ENCODE measurements at places on chromosomes 11 and 22.
A peak's percentile ranks its signal among the peaks of the same experiment; 100 is the strongest.

GRCh38 chr11:34540870-34541269 is 27.3 kb upstream of the ELF5 start:
- peak; percentile 27 for DNase-seq

DNA sequence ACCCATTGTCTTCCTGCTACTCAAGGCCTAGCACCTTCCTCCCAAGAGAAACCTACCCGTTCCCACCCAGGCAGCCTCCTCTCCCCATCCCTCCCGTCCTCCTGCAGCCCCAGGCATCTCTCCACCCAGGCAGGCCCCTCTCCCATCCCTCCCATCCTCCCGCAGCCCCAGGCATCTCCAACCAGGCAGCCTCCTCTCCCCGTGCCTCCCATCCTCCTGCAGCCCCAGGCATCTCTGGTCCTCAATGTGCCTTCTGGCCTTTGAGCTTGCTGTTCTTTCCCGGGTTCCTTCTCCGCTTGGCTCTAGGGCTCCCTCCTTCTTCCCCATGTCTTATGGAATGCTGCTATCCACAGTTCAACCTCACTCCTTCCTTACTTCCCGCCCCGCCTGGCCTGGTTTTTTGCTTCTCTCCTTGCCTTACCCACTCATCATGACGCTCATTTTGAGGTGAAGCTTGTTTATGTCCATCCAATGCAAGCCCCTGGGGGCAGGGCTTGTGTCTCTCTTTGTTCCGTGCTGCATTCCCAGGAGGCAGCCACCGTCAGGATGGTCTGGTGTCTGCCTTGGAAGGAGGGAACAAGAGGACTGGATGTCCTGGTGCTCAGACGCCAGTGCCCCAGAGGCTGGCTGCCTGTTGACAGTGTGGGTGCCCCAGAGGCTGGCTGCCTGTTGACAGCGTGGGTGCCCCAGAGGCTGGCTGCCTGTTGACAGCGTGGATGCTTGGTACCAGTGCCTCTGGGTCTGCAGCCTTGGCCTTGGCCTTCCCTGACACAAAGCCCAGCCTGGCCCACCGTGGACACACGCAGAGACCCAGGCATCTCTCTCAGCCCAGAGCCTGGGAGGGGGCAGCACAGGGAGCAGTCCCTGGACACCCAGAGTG is 815.7 kb downstream of the BRD1 start:
- DNase-seq, result no peak

GRCh38 chr11:76568621-76569020 is 101.9 kb downstream of the LRRC32 start:
- DNase-seq, result no peak

DNA sequence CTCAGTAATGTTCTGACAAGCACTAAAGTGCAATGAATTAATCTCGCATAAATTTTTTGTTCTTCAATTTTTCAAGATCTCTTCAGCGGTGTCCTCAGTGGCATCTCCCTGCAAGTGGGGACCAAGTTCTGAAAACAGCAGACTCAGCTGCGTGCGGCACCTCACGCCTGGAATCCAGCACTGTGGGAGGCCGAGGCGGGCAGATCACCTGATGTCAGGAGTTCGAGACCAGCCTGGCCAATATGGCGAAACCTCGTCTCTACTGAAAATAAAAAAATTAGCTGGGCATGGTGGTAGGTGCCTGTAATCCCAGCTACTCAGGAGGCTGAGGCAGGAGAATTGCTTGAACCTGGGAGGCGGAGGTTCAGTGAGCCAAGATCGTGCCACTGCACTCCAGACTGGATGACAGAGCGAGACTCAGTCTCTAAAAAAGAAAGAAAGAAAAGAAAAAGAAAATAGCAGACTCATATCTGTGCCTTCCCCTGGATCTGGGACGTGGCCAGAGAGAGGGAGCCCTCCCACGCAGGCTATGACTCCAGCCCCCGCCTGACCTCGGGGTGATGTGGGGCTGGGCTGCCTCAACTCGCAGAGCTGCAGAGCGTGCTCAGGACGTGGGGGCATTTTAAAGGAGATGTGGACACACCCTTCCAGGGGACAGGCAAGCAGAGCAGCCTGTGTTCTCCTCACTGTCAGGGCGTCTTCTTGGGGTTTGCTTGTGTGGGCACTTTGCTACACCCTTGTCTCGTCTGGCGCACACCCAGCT is 346.6 kb downstream of the BRD1 start:
- DNase-seq, result no peak

DNA sequence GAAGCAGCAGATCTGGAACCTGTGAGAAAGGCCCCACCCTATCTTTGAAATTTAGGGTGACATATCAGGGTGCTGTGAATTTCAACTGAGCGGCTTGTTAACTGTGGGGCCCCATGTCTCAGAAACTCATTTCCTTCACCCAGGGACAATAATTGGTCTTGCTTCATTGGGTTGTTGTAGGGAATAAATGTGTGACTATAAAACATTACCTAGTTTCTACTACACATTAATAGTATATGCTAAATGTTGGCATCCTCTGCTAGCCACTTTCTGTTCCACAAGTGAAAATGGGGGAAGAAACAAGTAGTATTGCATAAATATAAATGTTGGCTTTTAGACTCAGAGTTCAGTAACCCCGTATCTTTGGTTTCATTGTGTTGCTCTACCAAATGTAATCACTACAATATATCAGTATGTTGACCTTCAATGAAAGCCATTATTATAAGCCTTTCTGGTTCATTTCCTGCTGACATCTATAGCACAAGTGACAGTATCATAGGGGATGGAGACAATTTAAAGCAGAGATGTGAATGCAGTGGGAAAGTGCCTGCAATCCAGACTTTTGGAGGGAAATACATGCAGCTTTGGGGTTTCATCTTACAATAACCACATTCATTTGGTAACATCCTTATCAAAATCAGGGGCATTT is 905.5 kb upstream of the RAG2 start:
- DNase-seq, result no peak

DNA sequence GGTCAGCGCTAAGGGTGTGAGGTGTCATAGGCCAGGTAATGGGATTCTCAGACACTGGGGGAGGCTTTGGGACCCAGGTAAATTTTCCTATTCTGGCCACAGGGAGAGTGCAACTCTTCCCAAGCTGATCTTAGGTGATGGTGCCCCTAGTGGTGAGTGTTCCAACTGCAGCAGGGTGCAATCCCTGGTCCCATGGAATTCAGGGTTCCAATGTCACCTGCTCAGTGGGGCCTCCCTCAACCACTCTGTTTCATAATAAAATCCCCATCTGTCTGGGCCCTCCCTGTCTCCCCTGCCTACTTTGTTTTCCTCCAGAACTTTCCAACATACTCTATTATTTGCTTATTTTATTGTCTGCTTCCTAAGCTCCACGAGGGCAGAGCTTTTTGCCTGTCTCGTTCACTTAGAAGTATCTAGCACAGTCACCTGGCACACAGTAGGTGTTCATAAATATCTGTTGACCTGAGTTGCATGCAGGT is 2.9 kb upstream of the SGSM1 start:
- DNase-seq, result peak; percentile 78

DNA sequence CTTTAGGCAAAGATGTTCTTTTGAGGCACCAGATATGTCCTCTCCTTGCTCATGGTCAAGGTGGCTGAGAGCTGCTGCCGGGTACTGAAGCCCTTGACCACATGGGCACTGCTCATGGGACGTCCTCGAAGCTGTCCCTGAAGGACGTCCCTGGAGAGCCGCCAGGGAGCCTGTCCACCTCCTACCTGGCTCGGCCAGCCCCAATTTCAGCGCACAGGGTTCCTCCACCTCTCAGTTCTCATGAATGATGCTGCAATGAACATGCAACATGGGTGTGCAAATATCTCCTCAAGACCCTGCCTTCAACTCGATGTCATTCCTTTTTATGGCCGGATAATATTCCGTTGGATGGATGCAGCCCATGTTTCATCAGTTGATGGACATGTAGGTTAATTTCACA is 24.4 kb upstream of the TOLLIP start:
- no peak for DNase-seq

DNA sequence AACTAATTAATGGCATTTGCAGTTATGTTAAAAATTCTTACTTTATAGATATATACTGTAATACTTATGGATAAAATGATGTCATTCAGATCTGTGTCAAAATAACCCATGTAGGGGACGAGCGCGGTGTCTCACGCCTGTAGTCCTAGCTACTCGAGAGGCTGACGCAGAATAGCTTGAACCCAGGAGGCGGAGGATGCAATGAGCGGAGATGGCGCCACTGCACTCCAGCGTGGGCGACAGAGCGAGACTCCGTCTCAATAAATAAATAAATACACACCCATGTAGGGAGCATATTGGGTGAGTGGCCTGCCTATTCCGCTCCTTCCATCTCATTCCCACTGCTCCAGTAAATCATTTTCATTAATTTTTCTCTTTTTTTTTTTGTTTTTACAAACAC is 7.1 kb downstream of the SNU13 start:
- DNase-seq, result peak; percentile 20

Data from suppressor macrophage (primary cell).